DMS153 (cell line): ENCODE measurements at places on chromosomes 6 and 20.

DNA sequence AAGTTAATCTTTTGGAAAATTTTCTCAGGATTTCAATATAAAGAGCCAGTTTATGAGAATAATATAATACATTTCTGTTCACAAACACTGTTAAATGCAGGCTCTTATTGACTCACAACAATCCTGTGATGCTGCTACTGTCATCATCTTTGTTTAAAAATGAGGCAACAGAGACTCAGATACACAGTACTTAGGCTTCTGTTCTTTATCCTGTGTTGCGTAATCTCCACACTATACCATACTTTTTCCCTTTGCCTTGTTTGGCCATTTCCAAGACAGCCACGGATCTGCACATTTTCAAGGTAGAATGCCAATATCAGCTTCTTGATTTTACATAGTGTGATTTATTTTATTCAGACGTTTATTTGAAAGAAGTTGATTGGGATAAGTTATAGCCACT, 699.0 kb upstream of the CITED2 start:
- DNase-seq: no peak

DNA sequence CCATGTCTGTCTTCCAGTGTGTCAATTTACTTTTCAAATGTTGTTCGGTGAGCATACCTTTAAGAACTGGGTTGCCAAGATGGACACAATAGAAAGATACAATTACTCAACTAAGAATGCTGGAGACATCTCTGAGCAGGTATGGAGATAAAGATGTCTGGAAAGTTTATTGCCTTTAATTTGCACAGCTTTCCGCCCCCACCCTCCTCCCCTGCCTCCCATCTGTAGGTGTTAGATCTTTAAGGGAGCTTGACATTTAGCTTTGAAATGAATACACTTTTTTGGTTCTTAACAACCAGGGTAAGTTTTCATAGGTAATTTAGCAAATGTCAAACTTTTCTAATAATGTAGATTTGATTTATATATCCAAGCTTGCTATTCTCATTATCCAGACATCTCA, 104.4 kb downstream of the BTBD3 start:
- DNase-seq: no peak

- no peak for DNase-seq
Observed at GRCh38 chr6:28523241-28523622, 2.4 kb upstream of the GPX5 start.

DNA sequence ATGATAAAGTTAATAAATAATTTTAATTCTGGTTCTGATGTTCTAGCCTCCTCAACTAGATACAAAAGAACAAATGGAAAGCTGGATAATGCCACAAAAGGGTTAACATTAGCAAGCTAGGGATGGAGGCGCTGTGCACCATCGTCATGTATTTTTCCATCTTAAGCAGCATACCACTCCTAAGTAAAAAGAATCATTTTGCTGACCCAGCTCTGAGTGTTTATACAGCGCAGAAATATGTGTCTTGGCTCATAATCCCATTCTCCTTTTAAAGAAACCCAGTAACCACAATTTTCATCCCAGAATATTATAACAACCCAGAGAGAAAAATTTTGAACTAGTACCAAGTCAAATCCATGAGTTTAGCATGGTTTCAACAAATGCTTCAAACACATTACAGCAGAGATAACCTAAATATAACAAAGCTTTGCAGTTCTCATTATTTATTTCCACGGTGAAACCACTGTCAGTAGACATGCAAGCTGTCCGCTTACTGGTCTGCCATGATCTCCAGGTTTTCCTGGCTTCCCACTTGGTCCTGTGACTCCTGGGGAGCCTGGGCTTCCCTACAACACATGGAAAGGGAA, 111.1 kb downstream of the COL12A1 start:
- DNase-seq: no peak

- DNase-seq: no peak
Observed at GRCh38 chr20:21430020-21430419, 32.7 kb upstream of the NKX2-4 start.

DNA sequence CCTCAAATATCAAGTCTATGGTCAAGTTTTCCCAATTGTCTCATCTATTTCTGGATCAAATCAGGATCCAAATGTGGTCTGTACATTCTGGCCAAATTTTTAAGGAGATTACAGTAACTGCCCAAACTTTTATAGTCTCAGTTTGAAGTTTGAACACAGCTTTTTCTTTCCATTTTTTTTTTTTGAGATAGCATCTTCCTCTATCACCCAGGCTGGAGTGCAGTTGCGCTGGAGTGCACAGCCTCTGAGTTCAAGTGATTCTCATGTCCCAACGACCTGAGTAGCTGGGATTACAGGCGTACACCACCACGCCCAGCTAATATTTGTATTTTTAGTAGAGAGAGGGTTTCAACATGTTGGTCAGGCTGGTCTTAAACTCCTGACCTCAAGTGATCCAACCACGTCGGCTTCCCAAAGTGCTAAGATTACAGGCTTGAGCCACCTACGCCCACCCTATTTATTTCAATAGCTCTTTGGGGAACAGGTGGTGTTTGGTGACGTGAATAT, 84.9 kb upstream of the CARMIL1 start:
- DNase-seq: no peak

DNA sequence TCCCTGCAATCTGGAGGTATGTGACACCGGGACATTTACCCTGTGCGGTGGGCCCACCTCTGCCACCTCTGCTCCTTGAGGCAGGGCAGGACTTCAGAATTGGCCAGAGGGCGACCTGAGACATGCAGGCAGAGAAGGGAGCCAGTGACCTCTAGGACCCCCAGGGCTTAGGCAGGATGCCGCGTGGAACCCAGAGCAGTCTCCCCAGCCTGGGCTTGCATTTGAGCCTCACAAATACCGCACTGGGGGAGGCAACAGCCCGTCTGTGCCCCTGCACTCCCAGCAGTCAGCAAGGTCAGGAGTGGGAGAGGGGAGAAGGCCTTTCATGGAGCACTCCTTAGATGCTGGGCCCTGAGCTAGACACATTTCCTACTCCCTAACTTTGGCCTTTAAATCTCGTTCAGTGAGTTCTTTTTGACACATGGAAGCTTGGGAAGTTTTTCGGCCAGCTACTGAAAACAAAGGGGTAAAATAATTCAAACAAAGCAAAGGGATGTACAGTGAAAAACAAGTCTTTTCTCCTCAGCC, 41.7 kb downstream of the C20orf203 start:
- no peak for DNase-seq

DNA sequence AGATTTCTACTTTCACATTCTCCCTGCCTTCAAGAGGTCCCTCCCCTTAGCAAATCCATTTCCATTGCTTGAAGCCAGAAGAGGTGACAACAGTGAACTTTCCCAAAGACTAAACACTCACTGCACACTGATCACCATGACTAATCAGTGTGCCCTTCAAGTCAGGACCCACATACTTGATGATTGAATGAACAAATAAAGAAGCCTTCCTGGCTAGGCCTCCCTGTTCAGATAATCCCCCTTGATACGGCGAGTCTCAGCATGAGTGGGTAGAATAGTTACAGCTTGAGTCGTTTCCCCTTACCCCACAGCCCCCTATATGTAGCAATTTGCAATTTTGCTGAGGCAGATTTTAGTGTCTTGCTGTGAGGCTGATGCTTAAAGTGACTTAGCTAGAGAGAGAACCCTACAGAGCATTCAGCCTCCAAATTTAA, 102.2 kb downstream of the UNC5CL start:
- no peak for DNase-seq

- no peak for DNase-seq
Observed at GRCh38 chr20:36181934-36182603, 27.5 kb downstream of the EPB41L1 start.

DNA sequence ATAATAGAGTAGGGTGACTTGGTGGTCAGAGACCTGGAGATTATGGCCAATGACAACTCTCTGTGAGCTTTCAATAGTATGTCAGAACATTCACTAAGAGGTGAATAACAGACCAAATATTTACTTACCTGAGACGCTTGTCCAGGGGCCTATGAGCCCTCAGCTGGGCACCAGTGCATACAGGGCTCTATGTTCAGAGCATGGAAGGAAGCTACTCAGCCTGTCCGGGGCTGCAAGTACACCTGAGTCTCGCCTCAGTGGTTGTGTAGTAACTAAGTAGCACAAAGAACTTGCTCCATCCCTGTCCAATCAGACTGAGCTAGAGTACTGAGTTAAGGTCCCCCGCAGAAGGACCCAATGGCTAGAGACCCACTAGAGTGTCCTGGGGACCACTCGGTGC, 11.6 kb upstream of the SCGN start:
- no peak for DNase-seq

DNA sequence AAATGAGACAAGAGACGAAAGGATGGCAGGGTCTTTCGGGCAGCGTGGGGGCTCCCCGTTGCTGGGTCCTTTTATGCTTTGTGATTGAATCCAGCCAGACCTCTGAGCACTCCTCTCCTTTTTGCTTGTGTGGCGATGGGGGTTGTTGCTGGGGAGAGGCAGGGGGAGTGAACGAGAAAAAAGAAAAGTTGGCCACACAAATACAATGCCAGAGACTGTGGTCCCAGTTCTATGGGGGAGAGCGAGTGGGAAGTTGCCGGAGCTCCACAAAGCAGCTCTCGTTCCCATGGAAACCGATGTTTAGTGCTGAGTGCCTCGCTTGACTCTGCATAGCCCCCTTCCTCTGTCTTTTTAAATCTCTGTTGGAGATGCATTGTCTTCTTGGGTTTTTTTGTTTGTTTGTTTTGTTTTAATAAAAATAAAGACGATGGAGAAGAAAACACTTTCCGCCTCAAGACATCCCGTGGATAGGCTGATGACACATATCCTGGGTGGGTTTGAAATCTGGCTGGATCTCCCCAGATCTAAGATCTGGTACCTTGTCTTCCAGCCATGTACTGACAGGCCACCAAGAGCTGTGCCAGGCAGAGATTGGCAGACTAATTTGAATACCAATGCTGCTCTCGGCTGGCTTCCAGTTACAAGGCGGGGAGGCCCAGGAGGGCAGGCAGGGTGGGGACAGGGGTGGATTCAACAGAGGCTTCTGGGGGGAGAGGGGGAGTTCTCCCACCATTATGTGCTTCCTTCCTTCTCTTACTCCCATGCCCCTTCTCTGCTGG, 529.3 kb downstream of the QKI start:
- DNase-seq: no peak

- peak; percentile 17 for DNase-seq
Observed at GRCh38 chr20:10093087-10093591, 58.4 kb downstream of the ANKEF1 start.

GRCh38 chr6:33372526-33373123, 19.0 kb upstream of the KIFC1 start:
- no peak for DNase-seq

GRCh38 chr6:163579111-163579879, 164.8 kb downstream of the QKI start:
- no peak for DNase-seq

- DNase-seq: no peak
Observed at GRCh38 chr20:54345821-54346220, 129.6 kb upstream of the DOK5 start.

GRCh38 chr20:48794360-48794759, 33.4 kb downstream of the PREX1 start:
- DNase-seq: no peak
